Jurkat, Clone E6-1 (cell line): ENCODE measurements at places on chromosomes 16 and 17.

DNA sequence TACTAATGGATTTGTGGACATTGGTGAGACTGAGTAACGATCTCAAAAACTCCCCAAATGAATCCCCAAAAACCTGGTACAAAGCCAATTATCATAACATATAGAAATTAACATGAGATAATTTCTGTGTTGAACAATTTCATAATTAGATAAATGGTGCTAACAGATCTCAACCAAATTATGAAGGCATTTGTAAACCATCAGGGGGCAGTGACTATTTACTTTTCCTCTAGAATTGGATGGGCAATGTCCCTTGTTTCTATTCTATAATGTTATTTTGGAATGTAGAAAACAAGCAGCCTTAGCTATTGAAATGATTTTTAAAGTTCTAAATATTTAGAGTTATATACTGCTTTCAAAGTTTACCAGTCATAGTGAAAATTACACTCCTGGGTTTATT, 57.8 kb downstream of the MYH10 start:
- DNase-seq: no peak

DNA sequence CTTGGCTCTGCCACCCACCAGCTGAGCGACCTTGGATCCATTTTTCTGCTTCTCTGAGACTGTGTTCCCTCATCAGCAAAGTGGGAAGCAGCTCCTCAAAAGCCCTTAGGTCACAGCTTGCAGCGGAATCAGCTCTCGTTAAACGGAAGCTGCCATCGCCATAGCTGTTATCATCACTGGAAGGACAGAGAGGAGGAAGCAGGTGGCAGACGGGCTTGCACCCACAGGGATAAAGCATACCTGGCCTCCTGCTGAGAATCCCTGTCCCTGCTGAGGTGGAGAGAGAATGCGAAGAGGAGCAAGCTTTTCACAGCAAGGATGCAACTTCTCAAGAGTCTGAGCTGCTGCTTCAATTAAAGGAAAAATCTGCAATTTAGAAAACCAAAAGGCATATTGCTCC, 106.6 kb downstream of the CLEC16A start:
- no peak for DNase-seq

DNA sequence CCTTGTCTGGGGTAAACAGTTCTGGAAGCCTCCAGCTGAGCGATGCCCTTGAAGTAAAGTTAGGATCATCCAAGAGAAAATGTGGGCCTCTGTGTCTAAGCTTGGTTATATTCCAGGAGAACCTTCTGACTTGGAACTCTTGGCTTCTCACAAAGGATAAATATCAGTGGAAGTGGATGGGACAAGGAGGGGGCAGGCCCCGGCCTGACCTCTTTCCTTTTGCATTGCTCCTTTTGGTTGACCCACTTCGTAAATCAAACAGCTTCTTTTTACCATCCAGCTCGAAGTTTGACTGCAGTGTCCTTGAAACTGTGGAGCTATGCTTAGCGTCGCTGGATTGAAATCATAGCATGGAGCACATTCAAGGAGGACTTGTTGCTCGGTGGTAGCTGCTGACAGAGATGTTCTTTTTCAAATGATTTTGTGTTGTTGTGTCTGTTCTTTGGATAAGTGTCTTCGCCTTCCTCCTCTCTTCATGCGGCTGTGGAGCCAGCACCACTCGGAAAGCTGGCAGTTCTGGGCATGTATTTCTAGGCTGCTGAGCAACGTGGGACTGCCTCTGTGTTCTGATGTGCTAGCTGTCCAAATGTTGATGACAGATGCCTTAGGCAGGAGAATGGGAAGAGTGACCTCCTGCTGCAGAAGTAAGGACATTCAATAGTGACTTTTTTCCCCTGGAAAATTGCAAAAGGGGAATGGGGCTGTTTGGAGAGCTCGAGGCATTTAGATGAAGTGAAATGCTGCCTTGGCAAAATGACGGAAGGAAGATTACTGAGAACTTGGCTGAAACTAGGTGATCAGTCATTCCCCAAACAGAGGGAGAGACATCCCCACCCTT, 4.5 kb downstream of the MINK1 start:
- DNase-seq: no peak

- DNase-seq: peak; percentile 28
Observed at GRCh38 chr17:68777243-68777855, 176.2 kb upstream of the FAM20A start.

GRCh38 chr16:7331997-7332396, 648 bp upstream of the RBFOX1 start:
- DNase-seq: no peak

DNA sequence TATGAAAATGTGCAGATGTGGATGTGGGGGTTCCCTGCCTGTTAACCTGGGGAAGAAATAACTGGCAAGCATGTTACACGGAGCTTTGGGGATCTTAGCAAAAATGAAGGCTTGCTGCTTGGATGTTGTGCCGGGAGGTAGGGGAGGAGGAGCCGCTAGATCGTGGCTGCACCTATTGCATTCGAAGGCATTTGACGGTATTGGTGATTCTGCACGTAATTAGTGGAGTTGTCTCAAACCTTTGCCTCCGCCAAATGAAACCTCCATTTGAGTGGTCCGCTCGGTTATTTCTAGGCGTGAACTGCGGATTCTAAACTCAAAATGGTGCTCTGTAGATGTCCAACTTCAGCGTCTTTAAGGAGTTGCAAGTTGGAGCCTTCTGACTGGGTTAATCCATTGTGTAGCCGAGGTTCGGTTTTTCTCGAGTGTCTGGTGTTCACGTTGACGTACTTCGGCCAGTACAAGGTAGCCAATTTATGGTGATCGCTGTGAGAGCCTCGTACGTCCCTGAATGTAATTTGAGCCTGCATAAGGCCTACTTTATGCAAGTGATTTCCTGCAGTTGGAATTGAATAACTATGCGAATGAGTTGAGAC, 1.5 kb downstream of the TNRC6C start:
- peak; percentile 42 for DNase-seq

GRCh38 chr17:5686074-5686635, 101.8 kb upstream of the NLRP1 start:
- DNase-seq: no peak

- peak; percentile 18 for DNase-seq
Observed at GRCh38 chr16:30659507-30660423, 1.5 kb downstream of the FBRS start.

DNA sequence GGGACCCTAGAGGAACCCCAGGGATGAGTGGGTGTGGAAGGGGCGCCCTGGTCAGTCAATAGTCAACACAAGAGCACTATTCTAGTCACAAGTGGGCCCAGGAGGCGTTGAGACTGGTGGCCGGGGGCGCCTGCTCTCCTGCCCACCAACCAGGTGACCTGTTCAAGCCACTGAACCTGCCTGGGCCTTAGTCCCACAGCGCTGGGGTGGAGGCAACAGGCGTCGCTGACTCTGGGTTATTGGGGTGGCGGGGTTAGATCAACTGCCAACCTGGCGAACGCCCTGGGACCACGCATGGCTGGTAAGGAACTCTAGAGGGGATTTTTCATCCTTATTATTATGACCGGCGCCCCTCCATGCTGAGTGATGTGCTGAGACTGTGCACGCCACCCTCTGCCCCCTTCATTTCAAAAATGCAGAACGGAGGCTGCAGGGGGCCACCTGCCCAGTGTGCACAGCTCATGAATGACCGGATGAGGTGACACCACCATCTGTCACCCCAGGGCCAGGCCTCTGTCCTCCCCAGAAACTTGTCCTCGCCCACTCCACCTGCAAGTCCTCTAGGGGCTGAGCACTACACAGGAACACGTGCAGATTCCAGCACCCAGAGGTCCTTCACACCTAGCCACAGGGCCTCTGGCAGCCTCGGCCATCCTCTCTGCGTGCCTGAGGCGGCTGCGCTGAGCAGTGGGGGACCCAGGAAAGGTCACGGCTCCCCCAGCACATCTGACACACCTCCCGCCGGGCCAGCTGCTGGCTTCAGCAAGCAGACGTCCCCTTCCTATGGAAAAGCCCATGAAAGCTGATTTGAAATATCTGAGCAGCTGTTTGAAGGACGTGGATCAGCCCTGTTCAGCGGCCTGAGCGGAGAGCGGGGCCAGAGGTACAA, 51.6 kb upstream of the DNAH17 start:
- no peak for DNase-seq

GRCh38 chr17:82351713-82352488, 7.1 kb upstream of the TEX19 start:
- peak; percentile 84 for DNase-seq

GRCh38 chr16:56604966-56605365, 3.4 kb upstream of the MT2A start:
- no peak for DNase-seq

GRCh38 chr16:66066404-66066803, 300.1 kb upstream of the CDH5 start:
- DNase-seq: no peak

DNA sequence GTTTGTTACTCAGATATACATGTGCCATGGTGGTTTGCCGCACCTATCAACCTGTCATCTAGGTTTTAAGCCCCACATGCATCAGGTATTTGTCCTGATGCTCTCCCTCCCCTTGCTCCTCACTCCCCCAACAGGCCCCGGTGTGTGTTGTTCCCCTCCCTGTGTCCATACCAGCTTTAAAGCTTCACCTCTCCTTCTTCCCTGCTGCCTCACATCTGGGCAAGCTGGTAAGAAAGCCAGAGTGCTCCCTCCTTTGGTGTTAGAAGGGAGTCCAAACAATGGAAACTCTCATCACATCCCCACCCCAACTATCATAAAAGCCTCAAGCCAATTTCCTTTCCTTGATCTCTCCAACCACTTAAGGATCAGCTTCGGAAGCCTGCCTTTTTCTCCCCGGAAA, 1115.6 kb upstream of the GOT2 start:
- DNase-seq: no peak

DNA sequence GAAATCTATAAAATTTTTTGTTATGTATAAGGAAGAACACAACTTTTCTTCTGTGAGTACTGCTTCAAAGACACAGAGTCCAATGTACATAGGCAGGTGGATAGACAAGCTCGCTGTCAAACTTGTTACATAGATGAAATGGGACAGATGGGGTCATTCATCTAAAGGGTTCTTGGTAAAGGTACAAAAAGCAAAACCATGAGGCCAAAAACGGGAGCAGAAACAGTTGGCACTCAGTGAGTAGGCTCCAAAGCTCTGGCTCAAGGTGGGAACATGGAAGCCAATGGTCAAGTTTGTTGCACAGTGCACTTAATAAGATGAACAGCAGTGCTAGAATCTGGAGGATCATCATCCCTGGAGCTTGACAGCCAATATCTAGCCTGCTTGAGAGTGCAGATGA, 979.0 kb upstream of the EEF2KMT start:
- no peak for DNase-seq

GRCh38 chr16:73172241-73172972, 124.5 kb upstream of the ZFHX3 start:
- DNase-seq: no peak

DNA sequence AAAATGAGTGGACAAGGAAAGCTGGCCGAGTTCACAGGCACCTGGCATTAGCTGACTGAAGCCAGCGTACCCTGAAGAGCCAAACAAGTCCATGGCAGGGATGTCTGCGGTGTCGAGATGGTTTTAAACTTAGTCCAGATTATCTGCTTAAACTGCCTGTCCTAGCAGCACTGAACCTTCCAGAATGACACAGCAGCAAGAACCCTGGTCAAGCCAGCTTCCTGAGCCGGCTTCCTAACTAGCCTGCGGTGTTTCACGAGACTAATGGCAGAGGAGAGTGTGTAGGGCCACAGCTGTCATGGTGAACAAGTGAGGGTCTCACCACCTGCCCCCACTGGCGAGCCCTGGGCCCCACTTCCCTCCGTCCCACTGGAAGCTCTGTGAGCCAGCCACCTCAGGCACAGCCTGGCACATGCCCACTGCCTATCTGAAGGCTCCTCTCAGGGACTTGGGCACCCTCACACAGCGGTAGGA, 28.8 kb upstream of the MTSS2 start:
- no peak for DNase-seq

- no peak for DNase-seq
Observed at GRCh38 chr17:18980682-18981334, 23.8 kb downstream of the FAM83G start.

GRCh38 chr16:64762211-64762610, 359.7 kb downstream of the CDH11 start:
- no peak for DNase-seq

- DNase-seq: peak; percentile 65
Observed at GRCh38 chr16:30934827-30935557, 11.6 kb downstream of the FBXL19 start.

- DNase-seq: no peak
Observed at GRCh38 chr17:71970312-71970711, 150.5 kb upstream of the SOX9 start.

GRCh38 chr17:11140043-11140442, 101.0 kb upstream of the SHISA6 start:
- no peak for DNase-seq

DNA sequence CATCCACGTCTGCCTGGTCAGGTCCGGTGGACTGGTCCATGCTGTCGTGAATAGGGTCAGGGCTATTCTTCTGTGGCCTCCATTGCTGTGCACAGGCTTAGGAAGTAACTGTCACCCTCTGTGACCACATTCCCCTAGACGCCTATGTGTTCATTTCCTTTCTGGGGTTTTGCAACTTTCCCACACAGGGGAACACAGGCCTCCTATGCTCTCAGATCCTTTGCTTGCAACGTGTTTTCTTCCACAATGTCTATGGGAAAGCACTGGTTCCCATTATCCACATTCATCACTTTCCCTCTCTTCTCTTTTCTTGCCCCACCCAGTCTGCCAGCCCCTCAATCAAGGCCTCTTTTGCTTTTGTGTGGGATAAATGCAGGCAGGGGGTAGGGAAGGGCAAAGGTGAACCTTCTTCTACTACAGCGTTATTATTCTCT, 43.2 kb upstream of the DNAJA2 start:
- DNase-seq: peak; percentile 80

DNA sequence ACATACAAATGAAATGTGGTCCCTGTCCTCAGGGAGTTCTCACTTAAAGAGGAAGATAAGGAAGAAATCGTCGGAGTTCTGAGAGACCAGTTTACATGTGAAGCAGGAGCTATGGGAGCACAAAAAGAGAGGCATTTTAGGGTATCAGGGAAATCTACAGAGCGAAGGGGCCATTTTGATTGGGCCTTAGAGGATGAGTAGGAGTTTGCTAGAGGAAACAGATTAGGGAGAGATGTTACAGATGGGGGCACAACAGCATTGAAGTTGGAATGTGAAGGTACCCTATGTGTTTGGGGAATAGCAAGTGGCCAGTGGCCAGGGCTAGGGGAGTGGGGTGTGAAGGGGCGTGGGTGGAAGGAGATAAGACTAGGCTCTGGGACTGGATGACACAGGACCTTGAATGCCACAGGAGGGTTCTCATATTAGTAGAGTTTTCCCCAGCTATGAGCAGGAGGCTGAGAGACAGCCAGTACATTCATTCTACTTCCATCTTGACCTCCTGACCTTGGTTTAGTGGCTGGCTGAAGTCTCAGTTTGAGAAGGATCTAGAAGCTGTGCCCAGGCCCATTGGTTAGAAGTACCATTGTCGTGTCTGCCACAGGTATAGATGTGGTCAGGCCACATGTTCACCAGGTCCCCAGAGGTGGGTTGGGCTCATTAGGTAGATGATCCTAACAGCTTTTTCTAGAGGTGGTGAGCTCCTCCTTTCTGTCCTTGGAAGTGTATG, 34.8 kb downstream of the CPNE2 start:
- no peak for DNase-seq

DNA sequence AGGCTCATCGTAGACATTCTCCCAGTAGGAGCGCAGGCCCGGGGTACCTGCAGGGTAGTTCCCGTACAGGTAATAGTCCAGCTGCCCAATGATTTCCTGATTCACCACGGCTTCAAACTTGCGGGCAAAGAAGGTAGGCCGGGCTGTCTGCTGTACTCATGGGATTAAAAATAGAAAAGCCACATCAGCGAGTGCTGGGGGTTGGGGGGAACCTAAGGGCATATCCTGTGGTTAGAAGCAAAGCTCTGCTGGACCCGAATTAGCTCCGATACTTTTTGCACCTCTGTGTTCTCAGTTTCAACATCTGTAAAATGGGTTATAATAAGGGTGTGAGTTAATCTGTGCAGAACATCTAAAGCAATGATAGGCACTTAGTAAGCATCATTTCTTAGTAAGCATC, 336.2 kb downstream of the XYLT1 start:
- DNase-seq: no peak
